NCI-H1436 treated with DMSO at 0.1 percent for 48 hours (cell line): ENCODE measurements at places on chromosomes 2 and 18.

GRCh38 chr18:24499814-24500213 is 39.4 kb downstream of the HRH4 start:
- DNase-seq: no peak

- peak; percentile 92 for DNase-seq
These were observed 20.1 kb upstream of the TTC39C start for GRCh38 chr18:23994361-23994902.

- no peak for DNase-seq
These were observed 177.7 kb upstream of the SMAD2 start for GRCh38 chr18:48108136-48108535.

DNA sequence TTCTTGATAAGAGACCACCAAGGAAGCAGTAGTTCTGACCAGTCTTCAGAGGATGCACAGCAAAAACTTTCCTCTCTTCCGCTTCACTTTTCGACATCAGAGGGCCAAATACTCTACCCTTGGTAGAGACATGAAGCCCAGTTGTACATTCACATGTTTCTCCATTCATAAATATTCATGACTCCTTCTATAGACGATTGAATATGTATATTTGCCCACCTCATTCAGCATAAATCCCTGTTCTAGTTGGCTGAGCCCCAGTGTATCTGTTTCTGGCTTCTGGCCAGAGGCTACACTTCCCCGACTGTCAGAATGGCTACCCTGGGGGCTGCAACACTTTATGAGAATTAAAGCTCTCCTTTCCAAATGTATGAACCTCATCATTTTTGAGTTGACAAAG is 258.5 kb downstream of the ASXL3 start:
- no peak for DNase-seq
